Activated CD4-positive, alpha-beta T cell treated with anti-CD3 and anti-CD28 coated beads, Interleukin-10, Interleukin-2, amounts not matched to agents 100 ng/mL and 50 ng/mL, durations not matched to agents 16 hours and 8 hours (primary cell): ENCODE measurements at places on chromosomes 16 and 17.

- no peak for DNase-seq
These were observed 22.6 kb downstream of the RNF213 start for GRCh38 chr17:80283116-80283852.

- no peak for DNase-seq
These were observed 10.9 kb upstream of the STAT3 start for GRCh38 chr17:42399121-42399520.

- DNase-seq: no peak
These were observed 26.4 kb downstream of the KIFC3 start for GRCh38 chr16:57775661-57776469.

GRCh38 chr16:79393127-79393526, 207.4 kb downstream of the MAF start:
- no peak for DNase-seq

DNA sequence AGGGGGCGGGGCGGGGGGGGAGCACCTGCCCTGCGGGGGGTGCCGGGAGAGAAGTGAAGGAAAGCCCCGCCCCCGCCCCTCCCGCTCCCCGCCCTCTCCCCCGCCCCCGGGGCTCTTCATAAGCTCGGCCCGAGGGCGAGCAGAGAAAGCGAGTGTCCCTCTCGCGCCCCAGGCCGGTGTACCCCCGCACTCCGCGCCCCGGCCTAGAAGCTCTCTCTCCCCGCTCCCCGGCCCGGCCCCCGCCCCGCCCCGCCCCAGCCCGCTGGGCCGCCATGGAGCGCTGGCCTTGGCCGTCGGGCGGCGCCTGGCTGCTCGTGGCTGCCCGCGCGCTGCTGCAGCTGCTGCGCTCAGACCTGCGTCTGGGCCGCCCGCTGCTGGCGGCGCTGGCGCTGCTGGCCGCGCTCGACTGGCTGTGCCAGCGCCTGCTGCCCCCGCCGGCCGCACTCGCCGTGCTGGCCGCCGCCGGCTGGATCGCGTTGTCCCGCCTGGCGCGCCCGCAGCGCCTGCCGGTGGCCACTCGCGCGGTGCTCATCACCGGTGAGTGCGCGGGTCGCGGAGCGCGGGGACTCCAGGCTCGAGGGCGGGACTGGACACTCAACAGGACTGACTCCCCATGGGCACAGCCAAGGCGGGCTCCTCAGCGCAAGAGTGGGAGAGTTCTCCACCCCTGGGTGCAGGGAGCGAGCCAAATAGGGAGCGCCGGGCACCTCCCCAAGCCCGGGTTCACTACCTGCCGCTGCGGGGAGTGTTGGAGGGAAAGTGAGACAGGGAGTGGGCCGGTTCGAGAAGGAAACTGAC, at the start of gene HSD11B2:
Gene HSD11B2, plus strand, starts transcription at position 145 of the 798 bp plus-strand sequence. Its CDS starts 128 bp downstream, at position 273.
- DNase-seq: no peak

GRCh38 chr17:19015428-19015827, 10.9 kb upstream of the FAM83G start:
- no peak for DNase-seq

DNA sequence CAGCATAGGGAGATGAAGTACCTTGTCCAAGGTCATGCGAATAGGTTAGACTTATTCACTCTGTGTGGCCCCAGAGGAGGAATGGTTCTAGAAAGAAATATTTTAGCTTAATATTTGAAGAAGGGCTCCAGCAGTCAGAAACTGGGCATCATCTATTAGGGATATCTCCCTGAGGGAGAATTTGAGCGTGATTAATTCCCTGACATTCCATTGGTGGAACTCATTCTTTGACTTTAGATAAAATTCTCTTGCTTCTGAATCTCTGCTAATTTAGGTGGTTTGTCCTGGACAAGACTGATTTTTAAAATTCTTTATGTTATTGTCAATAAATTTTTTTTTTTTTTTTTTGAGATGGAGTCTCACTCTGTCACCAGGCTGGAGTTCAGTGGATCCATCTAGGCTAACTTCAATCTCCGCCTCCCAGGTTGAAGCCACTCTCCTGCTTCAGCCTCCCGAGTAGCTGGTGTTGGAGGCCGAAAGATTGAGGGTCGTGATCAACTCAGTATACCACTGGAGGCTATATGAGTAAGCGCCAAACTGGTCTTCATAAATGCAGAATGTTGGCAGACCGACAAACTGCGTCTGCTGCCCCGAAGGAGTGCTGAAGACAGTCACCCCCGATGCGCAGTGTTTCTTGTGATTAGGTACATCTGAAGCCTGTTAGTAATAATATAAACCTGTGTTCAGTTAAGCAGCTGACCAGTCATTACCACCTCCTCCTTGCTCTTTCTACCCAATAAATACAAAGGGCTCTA, 267.9 kb upstream of the HSBP1 start:
- no peak for DNase-seq

GRCh38 chr17:46776298-46777005, 42.0 kb downstream of the WNT3 start:
- DNase-seq: no peak

DNA sequence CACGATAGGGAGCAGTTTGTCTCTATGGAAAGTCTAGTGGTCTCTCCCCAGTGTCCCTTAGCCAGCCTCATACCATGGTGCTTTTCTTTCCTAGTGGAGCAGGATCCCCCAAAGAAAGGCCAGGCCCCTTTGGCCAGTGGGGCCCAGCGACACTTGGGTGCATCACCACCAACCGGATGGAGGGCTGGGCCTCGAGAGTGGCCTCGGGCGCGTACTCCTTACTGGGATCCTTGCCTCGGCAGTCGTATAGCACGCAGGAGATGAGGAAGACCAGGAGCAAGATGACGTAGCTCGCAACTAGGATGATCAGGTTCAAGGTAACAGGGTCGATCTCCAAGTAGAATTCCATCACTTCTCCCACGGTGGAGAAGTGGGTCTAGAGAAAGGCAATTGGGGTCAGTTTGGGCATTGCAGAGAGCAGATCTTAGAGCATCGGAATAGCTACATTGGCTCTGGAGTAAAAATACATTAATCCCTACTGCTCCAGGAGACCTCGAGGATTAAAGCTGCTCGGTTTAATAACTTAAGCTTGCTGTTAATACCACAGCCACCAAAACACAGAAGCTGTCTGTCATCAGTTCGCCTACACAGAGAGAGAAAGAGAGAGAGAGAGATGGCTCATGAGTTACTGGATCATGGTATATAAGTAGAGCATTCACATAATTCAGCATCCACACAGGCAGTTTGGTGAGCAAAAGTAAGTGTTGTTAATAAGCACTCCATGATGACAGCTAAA, at the start of gene SMIM36:
Gene SMIM36, minus strand, starts transcription at position 467 of the 736 bp plus-strand sequence.
- no peak for DNase-seq

DNA sequence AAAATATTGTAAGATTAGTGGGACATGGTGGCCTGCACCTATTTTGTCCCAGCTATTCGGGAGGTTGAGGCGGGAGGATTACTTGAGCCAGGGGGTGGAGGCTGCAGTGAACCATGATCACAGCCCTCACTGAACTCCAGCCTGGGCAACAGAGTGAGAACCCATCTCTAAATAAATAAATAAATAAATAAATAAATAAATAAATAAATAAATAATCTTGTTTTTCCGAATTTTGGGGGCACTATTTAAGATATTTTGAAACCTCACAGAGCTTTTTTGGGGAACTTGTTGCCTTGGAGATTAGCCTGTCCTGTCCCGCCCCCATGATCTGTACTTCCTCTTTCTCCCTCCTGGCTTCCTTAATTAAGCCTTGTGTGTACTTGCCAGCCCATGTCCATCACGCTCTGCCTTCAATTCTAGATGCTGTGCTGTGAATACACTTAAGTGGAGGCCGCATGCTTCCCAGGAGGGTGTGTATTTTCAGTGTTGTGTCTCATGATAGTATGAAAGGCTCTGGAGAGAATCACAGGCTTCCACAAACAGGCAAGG, 4.4 kb downstream of the LGALS9 start:
- DNase-seq: no peak

- DNase-seq: no peak
These were observed 29.8 kb downstream of the PITPNM3 start for GRCh38 chr17:6526362-6527152.

DNA sequence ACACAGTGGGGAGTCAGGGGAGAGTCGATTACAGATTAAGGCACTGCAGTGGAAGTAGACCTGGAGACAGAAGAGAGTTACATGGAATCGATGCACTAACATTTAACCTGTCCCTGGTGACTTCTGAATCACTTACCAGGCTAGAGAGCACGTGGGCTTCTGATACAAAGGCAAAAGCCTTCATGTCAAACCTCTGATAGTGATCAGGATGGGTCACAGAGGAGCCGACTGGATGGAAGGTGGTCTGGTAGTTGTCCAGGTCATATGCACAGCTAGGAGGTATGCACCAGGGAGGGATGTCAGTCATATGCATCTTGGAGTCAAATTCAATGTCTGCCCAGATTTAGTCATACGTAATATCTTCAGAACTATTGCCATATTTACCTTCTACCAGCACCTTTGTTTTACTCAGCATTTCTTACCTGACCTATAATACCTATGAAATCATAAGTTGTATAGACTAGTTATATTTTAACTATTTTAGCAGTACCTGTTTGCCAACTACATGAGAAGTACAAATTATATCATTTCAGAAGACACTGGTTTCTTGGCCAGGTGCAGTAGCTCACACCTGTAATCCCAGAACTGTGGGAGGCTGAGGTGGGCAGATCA, 11.7 kb downstream of the ZP2 start:
- DNase-seq: no peak
